NK-92 treated with Interleukin-12 subunit alpha and Interleukin-12 subunit beta, amount 100 ng/mL, for 24 hours (cell line): ENCODE measurements at places on chromosomes 13 and 19.

DNA sequence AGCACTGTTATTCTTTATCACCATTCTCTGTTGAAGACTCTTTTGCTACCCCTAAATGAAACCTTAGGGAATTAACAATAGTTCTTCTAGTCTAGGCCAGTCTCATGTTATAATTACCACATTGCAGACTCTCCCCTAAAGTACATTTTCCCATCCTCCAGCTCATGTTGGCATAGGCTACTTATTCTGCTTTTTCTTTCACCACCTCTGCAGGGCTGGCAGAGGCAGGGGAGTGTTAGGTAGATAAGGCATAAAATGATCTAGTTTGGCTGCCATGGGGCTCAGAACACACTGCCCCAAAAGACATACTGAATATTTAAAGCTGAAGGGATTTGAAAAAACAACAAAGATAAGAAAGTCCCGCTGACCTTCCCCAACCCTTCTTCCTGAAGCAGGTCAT, 82.7 kb upstream of the RFC3 start:
- DNase-seq = no peak

GRCh38 chr13:108494991-108495645, 134.3 kb upstream of the MYO16 start:
- no peak for DNase-seq

DNA sequence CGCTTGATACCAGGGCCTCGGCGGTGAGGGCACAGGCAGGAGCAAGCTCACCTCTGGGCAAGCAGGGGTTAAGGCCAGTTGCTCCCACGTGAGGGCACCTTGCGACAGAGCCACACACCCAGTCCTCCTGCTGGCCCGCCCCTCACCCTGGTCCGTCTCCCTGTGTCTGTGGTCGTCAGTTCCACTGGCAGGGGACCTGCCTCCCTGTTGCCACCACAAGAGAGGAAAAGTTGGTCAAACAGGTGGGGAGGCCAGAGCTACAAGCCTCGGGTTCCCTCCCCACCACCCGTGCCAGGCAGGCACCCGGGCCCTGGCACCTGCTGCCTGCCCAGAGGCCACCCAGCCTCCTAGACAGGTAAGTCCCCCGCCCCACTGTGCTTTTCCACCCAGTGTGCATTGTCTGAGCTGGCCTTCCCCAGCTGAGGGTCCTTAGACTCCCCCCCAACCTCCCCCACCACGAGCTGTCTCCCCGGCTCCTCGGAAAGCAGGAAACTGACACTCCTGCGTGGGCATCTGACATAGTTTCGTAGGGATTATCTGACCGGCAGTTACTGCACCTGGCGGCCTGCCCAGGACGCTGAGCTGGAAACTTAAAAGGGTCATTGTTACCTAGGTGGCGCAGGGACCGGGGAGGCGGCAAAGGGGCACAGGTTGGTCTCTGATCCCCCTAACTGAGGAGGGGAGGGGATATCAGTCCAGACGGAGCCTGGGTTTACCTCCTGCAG, at the start of gene TJP3:
Gene TJP3 (plus strand): TSS at position 178 of the 725 bp plus-strand sequence. CDS start 20,049 bp downstream, outside the sequence.
- no peak for DNase-seq

DNA sequence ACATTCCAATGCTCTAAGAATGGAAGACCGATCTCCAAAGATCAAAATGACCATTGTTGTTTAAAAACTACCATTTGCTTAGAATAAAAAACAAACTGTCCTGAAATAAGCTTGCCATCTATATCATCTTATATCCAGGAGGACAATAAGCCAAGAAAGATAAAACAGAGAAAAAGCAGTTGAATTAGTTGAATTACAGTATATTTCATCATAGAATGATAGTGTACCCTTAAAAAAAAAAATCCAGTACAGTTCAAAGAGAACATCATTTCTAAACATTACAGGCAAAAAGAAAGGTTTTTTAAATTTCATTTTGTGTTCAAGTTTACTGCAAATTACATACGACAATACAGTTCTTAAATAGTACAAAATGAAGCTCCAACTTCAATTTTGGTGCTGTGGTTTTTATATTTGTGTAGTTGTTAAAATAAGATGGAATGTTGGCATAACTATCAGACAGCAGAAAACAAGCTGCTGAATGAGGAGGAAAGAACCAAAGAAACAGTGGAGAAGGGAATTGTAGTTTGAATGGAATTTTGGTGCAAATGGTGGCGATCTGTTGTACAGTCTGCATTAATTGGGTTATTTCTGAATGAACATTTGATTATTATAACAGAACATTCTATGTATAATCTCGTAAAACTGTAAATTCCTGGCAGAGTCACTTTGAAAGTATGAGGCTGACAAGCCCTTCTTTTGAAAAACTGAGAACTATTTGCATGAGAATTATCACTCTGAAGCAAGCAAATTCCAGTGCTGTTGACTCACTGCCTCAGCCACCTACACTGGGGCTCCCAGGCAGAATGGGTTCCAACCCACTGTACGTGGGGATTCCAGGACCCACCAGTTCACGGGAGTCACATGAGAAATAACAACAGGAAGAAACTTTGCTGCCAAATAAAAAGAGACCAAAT, 37.7 kb downstream of the LHFPL6 start:
- DNase-seq = no peak

DNA sequence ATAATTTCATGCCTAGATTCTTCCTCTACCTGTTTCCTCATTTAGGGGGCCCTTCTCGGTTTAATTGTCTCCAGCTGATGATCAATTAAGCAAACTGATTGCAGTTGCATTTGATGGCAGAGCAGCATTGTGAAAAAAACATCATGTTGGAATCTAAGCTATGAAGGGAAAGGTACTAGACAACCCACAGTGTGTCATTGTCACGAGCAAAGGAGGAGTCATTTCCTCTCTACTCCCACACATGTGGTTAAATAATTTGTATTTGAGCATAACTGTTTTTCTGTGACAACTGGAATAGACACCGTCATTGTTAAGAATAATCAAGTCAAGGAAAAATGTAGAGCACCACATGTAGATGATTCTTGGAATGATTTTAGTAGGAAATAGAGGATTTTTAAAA, 240.3 kb downstream of the DCT start:
- DNase-seq = no peak

DNA sequence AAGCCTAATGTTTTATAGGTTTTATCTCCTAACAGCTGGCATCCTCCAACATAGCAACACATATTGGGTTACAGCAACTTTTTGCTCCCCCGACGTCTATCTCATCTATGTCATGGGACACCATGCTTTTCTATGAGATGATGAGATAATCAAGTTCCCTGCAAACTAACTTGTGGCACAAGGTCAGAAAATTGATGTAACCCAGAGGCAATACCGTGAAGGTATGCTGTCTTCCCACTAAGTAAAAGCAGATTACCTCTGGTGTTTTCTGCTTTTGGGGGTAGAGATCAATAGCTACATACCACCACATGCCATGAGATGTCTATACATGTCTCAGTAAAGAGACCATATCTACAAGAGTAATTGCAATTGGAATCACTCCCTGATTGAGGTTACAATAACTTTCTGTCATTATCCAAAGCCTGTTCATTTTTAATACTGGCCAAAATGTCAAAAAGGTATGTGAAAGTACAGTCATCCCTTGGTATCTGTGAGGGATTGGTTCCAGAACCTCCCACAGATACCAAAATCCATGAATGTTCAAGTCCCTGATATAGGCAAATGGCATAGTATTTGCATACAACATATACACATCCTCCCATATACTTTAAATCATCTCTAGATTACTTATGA, 131.3 kb downstream of the CYSLTR2 start:
- DNase-seq = no peak
